ENCODE measurements at places on chromosomes 7 and 10.

- DNase-seq = no peak
These were observed 11.1 kb downstream of the GET4 start for GRCh38 chr7:887488-887820.

GRCh38 chr10:75070961-75071428 lies 40.5 kb upstream of the SAMD8 start:
- no peak for DNase-seq

DNA sequence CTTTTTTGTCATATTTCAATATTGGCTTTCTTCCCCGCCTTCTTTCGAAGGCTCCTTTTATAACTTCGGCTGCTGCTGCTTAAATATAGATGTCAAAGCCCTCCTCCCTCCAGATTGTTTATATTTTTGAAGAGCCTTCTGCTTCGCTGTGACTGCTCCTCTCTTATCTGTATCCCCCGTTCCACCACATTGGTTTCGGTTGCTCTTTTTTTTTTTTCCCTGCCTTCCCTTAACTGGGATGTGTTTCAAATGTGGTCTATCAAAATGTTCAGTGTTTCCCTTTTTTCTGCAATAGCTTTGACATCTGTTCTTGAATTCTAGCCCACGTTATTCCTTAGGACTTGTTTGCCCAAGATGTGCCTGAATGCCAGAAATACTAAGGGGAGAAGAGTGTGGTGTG lies 96.4 kb downstream of the CUX1 start:
- DNase-seq = no peak

GRCh38 chr7:2729893-2730716 lies 42.1 kb downstream of the AMZ1 start:
- no peak for DNase-seq

DNA sequence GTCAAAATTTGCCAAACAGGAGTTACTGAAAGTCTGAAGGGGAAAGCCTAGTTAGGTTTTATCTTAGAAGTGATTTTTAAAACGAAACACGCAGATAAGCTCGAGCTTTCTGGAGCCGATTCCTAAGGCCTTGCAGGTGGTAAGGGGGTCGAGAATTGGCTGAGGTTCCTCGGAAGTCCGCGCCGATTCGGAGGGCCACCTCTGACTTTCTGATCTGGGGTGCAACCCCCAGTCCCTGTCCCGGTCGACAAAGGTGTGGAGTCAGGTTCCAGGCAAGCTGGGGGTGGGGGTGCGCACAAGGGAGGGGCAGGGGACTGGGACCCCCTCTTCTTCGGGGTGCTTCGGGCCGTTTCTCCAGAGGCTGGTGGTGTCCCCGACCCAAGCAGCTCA lies 701 bp upstream of the CUL1 start:
- DNase-seq = no peak

DNA sequence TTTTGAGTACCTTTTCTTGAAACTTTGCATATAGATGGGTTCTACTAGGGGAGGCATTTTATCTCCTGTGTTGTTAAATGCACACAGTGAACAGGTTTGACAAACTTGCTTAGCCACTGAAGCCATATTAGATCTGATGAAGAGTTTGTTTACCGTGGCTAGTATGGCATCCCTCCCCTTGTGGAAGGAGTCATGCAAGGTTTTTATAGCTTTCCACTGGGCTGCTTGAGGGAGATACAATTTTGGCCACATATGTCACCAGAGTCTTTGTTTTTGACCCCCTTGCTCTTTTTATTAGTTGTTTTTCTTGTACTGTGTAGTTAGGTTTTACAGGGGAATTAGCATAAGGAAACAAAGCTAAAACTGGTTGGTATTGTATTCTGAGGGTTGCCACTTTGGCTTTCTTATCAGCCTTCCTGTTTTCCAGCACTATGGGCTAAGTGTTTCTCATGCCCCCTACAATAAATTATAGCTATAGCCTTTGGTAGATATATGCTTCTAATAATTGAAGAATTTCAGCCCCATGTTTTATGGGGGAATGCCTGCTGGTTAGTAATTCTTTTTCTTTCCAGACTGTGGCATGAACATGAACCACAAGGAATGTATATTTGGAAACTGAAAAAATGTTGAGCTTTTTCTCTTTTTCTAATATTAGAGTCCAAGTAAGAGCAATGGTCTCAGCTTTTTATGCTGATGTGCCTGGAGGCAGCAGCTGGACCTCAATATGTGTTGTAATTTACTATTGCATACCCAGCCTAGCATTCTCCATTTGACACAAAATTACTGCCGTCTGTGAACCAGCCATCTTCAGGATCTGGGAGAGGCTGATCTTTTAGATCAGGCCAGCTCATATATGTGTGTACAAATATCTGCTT lies 18.4 kb upstream of the STEAP2 start:
- DNase-seq = no peak

- DNase-seq = no peak
These were observed 23.1 kb downstream of the TCAF1 start for GRCh38 chr7:143878884-143879283.

DNA sequence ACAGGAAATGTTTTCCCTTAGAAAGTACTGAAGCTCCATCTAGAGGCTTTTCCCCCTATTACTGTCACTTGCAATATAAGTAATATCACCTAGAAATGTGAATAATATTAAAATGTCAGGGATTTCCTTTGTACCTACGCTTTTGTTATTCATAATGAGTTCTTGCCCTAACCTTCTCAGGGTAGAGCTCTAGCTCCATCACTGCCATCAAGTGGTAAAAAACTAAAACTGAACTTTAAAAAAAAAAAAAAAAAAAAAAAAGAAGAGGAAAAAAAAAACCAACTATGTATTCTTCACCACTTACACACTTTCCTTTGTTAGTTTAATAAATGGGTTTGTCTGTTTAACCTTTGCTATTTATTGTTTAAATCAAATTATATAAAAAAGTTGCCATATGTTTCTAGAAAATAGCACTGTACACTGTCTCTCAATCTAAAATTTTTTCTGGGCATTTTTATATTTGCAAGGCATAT lies 49.9 kb downstream of the DNAJC1 start:
- DNase-seq = no peak

DNA sequence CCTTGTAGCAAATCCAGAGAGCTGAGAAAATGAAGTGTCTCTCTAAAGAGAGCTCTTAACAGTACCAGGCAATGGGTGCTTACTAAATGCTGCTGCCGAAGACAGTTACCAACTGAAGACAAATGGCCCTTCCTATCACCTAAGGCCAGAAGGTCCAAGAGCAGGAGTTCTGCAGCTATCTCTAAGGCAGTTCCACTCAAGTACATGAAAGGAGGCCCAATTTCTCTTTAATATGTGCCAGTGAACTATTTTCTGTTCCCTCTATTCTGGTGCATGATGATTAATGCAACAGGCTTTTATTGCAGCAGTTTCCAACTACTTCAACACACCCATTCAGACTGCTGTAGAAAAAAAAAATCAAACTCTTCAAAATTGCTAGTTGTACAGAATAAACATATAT lies 122.5 kb downstream of the SLC25A13 start:
- no peak for DNase-seq

- DNase-seq = no peak
These were observed 38.8 kb upstream of the DNAH11 start for GRCh38 chr7:21504021-21504420.

GRCh38 chr7:26698194-26698593 lies 166.2 kb downstream of the SKAP2 start:
- DNase-seq = no peak

- no peak for DNase-seq
These were observed 179.7 kb downstream of the PRKCQ start for GRCh38 chr10:6400331-6400730.

GRCh38 chr10:48187713-48188485 lies 86.6 kb downstream of the FRMPD2 start:
- DNase-seq = no peak

GRCh38 chr10:116113721-116114501 lies 159.1 kb downstream of the GFRA1 start:
- no peak for DNase-seq

GRCh38 chr7:142974626-142975025 lies 12.5 kb upstream of the KEL start:
- no peak for DNase-seq

GRCh38 chr10:90871279-90871765 lies 452 bp upstream of the RPP30 start:
- DNase-seq = no peak

DNA sequence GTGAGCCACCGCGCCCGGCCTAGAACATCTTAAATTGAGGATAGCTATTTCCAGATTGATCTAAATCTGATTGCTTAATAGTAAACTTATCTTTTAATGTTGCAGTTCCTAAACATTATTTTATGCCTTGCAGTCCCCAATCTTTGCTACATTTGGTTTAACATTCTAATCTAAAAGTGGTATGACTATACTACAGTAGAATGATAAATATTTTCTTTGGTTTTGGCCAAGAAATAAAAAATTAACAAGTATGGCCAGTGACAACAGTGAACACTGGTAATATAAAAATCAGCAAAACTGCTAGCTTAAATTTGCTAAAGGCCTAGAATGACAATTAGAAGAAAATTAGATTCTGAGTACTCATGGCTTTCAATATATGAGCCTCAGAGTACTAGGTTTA lies 73.5 kb downstream of the CDK6 start:
- DNase-seq = no peak

- DNase-seq = no peak
These were observed 115.2 kb upstream of the FGFR2 start for GRCh38 chr10:121713486-121713885.

DNA sequence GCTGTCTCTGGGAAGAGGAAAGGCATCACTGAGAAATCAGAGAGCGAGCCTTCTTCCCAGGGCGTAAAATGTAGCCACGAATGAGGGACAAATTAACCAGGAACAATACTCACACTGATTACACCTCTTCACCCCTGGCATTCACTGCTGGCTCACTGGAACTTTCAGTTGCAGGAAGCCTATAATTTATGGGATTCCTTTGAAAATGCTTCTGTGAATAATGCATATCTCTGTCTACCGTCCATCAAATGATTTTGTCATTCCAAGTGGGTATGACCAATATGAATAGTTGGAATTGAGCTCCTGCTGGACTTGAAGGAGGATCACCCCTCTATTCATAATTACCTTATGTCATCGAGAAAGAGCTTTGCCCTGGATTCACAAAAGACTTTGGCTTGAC lies 360.3 kb upstream of the FZD8 start:
- DNase-seq = no peak

- DNase-seq = no peak
These were observed 59.4 kb downstream of the USP6NL start for GRCh38 chr10:11551916-11552602.

DNA sequence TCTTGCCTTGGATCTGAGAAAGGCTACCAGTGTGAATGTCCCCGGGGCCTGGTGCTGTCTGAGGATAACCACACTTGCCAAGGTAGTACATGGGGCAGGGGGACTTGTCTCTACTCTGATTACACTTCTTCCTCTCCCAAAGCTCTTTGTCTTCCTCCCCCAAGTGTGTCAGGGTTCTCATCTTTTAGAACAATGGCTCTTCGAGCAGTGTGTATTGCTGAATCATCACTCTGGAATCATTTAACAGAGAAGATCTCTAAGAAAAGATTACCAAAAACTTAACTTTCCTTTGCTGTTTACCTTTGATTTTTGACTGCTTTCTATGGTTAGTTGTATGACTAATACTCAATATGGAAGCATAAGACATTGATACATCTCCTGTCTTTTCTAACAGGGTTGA lies 18.2 kb downstream of the OIT3 start:
- no peak for DNase-seq

- DNase-seq = no peak
These were observed 2.4 kb downstream of the ZNRF2 start for GRCh38 chr7:30286749-30287148.

DNA sequence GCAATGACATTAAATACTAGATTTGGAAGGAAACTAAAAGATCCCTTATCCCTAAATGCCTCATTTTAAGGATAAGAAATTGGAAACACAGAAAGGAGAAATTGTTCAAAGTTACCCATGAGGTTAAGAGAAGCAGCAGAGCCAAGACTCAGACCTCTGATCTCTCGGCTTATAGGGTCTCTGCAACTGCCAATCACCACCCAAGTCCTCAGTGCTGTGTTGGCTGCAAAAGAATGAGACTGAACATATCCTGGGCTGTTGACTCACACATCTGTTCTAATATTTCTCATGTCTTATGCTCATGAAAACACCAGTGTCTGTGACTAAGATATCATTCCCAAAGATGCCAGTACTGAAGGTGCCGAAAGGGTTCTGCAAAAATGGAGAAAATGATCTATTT lies 153.3 kb downstream of the XPNPEP1 start:
- DNase-seq = no peak

DNA sequence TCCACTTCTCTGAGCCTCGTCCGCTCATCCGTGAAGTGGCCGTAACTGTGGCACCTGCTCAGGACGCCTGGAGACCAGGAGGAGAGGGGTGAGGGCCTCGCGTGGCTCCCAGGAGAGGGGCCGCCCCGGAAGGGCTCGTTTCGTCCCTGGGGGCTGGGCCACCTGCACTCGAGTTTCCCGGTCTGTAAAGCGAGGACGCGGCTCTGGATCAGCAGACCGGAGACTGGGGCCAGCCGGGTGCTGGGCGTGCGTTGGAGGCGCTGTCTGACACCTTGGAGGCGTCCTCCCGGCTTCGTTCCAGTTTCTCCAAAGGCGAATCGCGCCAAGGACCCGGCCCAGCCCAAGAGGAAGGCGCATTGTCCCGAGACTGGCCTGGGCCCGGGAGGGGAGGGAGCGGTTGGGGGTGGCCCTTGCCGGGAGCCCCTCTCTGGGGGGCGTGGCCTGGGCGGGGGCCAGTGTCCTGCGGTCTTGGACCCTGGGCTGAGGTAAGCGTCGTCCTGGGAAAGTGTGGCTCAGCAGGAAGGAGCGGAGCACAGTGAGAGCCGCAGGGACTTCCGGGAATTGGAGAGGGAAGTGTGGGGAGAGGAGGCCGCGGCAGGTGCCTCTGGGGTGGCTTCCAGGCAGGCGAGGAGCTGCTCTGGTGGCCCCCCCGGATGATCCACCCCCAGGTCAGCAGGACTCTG lies 89.6 kb downstream of the FOXL3 start:
- DNase-seq = peak; percentile 16

DNA sequence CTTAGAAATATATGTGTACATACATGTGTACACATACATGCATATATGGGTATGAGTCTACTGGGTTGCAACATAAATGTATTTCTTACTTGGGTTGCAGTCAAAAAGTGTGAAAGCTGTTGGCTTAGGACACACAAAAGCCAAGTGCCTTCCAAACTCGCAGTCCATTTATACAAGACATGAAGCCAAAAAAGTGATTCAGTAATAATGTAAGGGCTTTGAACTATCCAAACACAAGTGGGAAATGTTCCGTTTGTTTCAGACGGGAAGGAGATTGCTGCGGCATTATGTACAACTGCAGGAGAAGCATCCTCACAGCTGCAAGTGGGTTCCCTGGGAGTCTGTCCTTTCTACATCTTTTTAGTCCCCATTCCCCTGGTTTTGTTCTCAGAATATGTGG lies 513.6 kb downstream of the SORCS3 start:
- DNase-seq = no peak

DNA sequence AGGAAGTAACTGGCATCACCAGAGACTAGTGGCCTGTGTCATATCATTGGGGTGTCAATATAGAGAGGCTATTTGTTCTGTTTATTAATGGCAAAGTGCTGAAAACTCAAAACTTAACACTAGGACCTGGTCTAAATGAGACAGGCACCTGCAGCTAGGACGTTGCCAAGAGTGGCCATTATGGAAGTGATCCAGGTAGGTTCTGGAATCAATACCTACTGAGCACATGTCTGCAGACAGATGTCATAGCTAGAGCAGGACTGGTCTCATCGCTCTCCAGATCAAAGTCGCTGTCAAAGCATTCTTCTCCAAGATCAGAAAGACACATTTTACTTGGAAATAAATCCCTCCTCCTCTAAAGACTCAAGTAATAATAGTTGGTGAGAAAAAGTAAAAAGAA lies 40.3 kb downstream of the THNSL1 start:
- no peak for DNase-seq

All from breast epithelium (tissue), 4 donors.